ENCODE measurements at places on chromosomes 7 and 10. TPM values are rescaled to one million over a fixed set of nuclear protein-coding genes. Genes with fewer than 3 reads are reported as not detected.

The CACNA2D1 gene
- total RNA-seq: 7.2 TPM

The NEUROD6 gene
- not detected for total RNA-seq

The KAZALD1 gene
- 8.1 TPM for total RNA-seq

The HTRA1 gene
- total RNA-seq: 182 TPM

The DYNC1I1 gene
- total RNA-seq: 2.5 TPM

The NME8 gene
- not detected for total RNA-seq

- DNase-seq: no peak
Measured at GRCh38 chr10:94850766-94851165, 87.7 kb upstream of the CYP2C9 start.

DNA sequence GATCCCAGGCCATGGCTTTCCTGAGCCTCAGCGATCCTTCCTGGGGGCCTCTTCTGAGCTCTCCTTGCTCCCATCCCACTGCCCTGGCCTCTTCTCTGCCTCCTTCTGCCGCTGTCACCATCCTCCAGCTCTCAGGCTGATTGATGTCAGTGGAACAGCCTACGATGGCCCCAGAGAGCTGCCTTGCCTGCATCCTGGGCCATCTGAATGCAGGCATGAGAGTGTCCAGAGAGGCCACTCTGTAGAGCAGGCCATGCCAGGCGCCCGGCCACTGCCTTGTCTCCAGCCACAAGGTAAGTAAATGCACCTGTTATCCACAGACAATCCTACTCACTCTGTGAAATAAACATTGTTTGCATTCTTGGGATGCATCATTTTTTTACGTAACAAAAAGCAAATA is 171.4 kb upstream of the PPP2R2D start:
- no peak for DNase-seq

GRCh38 chr10:77249901-77250459 is 387.6 kb downstream of the KCNMA1 start:
- DNase-seq: no peak

GRCh38 chr7:133077394-133077793 is 4.5 kb downstream of the CHCHD3 start:
- no peak for DNase-seq

- no peak for DNase-seq
Measured at GRCh38 chr7:99422186-99422585, 13.4 kb downstream of the BUD31 start.

- peak; percentile 35 for DNase-seq
Measured at GRCh38 chr10:114520453-114520852, 116.2 kb upstream of the AFAP1L2 start.

GRCh38 chr7:56081626-56082340 is 11.0 kb downstream of the PHKG1 start:
- no peak for DNase-seq

DNA sequence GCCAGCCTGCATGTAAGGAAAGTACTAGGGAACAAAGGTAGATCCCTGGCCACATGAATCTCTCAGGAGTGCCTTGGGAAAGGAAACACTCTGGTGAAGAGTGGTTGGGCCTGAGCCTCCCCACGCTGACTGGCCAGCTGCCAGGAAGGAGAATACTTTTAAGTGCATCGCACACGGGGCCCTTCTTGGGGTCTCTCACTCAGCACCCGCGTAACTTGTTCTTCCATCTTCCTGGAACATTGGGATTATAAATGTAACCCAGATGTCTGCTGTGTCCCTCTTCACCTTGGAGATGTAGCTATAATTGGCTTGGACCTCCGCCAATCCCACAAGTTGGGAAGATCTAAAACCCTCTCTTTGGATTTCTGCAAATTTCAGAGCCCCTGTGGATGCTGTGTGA is 4.4 kb upstream of the GLI3 start:
- DNase-seq: peak; percentile 41

- DNase-seq: peak; percentile 46
Measured at GRCh38 chr10:88401671-88402347, 181.3 kb downstream of the RNLS start.

- DNase-seq: no peak
Measured at GRCh38 chr10:130758529-130758928, 553.0 kb downstream of the TCERG1L start.

GRCh38 chr10:14429043-14429700 is 98.4 kb upstream of the FRMD4A start:
- no peak for DNase-seq

DNA sequence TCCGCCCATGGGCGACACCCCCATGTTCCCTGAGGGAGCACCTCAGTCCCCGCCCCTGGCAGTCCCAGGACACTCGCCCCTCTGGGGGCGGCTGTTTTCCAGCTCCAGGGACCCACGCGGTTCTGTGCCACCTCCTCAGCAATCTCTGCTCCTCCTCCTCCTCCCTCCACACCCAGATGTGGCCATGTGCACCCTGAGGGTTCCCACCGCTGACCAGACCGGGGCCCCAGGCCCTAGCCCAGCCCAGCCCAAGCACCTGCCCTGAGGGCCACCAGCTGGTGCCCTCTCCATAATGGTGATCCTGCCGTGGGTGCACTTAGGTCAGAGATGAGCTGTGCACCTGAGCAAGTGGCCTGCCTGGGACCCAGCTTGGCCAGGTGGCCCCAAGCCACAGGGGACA is 25.1 kb downstream of the AP5Z1 start:
- no peak for DNase-seq

Measured in RPMI7951 (cell line).